Activated CD4-positive, alpha-beta T cell treated with anti-CD3 and anti-CD28 coated beads, Interleukin-2, amount 10 ng/mL, durations not matched to agents 24 days and 14 days (primary cell): ENCODE measurements at places on chromosomes 11 and 22. TPM values are rescaled to one million over a fixed set of nuclear protein-coding genes. Genes with fewer than 3 reads are reported as not detected.

The PKNOX2 gene
- total RNA-seq = not detected in 2 replicates

The OR4A15 gene
- not detected in 2 replicates for total RNA-seq

The PTPRCAP gene
- total RNA-seq = 85.1 and 90.3 TPM in 2 replicates

The ANO9 gene
- 35.4 and 36.9 TPM in 2 replicates for total RNA-seq

The TNNI2 gene
- total RNA-seq = not detected in 2 replicates

The UBQLN3 gene
- not detected in 2 replicates for total RNA-seq

The IFITM1 gene
- 241 and 256 TPM in 2 replicates for total RNA-seq

GRCh38 chr22:17980638-17981051 lies 43.7 kb downstream of the MICAL3 start:
- DNase-seq = peak; percentile 81

DNA sequence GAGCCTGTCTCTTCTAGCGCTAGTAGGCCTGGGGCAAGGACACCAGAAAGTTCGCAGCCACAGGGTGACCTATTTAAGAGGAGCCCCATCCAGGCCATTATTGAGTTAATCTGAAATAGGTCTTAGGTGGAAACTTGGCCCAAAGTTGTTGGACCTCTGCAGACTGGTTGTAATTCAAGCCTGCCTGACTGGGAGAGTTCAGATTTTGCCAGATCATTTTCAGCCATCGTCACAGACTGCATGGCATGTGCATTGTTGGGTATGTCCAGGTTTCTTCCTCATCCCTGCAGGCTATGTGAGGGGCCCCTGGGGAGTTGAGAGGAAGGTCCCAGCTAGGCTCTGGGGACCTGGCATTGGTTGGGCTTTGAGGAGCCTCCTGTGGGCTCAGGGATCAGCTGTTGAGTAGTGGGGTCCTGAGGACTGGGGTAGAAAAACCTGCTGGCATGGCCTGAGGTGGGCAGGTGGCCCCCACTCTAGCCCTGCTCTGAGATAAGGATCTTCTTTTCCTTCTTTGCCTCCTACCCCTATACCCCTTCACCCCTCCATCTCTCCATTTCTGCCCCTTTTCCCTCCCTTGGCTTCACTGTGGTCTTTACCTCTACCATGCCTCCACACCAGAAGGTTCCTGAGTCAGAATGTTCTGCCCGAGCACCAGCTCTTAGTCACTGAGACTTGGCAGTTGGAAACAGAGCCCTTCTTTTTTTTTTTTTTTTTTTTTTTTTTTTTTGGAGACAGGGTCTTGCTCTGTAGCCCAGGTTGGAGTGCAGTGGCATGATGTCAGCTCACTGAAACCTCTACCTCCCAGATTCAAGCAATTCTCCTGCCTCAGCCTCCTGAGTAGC lies 112.7 kb downstream of the MORC2 start:
- DNase-seq = no peak

DNA sequence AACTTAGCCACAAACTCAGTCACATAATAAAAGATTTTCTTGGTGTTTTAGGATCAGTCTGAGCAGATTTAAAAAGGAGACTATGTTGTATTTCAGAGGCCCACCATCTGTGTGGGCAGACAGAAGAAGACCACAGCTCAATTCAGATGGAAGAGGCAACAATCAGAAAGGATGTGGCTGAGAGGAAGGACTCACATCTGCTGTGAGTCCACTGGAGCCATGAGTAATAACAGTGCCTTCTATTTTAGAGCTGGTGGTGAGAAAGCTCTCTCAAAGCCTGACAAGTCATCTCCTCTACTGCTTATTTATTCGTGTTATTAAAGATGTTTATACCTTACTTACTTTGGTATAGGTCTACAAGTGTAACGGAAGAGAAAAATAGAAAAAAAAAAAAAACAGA lies 357.2 kb downstream of the OPCML start:
- no peak for DNase-seq

- DNase-seq = peak; percentile 65
Measured at GRCh38 chr11:60265373-60266214, 14.9 kb upstream of the MS4A4A start.

GRCh38 chr22:40342521-40342920 lies 3.8 kb upstream of the ADSL start:
- DNase-seq = no peak
